ENCODE measurements at places on chromosomes 3 and 15.
A peak's percentile ranks its signal among the peaks of the same experiment; 100 is the strongest.

DNA sequence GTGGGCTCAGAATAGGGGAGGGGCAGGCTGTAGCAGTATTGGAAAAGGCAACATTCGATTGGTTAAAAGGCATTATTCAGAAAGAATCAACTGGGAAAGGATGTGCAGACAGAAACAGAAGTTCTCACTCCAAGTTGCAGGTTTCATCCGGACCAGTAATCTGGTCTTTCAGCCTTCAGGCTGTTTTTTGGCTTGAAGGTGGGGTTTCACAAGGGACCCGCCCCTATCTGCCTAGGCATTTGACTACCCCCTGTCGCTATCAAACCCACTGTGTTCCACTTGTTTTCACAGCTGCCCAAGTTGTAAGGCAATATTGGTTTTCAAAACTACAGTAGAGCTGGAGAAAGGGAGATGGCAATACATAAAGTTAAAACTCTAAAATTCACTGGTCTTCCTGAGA lies 96.9 kb downstream of the VPS8 start:
- H3K36me3 ChIP-seq = no peaks in the 10 kb centered on the region
- no peaks in the 10 kb centered on the region for H3K27me3 ChIP-seq
- no peak overlapping the region for H3K4me3 ChIP-seq
- H3K4me1 ChIP-seq = no peaks in the 10 kb centered on the region
- H3K27ac ChIP-seq = no peak overlapping the region
- no peak for DNase-seq

GRCh38 chr3:55813268-55814097 lies 326.4 kb upstream of the WNT5A start:
- DNase-seq = no peak
- no peaks in the 10 kb centered on the region for H3K36me3 ChIP-seq
- no peak overlapping the region for H3K4me3 ChIP-seq
- H3K27ac ChIP-seq = no peak overlapping the region
- H3K4me1 ChIP-seq = no peaks in the 10 kb centered on the region

DNA sequence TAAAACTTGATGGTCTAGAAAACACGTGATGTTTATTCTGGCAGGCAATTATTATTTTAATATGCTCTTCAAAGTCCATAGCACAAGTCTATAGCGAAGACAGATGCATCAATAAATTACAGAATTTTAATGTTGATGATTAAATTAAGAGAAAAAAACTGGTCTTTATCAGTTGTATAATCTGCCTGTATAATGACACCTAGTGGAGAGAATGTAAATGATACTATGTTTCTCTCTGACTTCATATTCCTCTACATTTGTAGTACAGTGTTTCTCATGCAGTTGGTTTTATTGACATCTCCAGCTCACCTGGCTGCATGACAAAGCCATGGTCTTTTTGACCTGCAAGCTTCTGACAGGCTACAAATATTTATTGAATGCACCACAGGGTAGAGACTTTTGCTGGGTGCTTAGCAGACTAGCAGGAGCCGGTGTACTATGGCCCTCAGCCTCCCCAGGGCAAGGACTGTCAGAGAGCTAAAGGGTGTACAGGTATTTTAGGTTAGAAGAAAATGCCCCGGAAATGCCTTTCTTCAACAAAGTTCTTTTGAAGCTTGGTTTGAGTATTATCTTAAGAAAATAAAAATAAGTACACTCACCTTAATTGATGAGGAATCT lies 289.9 kb downstream of the GAP43 start:
- H3K4me1 ChIP-seq = no peaks in the 10 kb centered on the region
- no peak overlapping the region for H3K4me3 ChIP-seq
- no peaks in the 10 kb centered on the region for H3K27me3 ChIP-seq
- no peak overlapping the region for H3K27ac ChIP-seq
- no peaks in the 10 kb centered on the region for H3K36me3 ChIP-seq

GRCh38 chr15:48679952-48680351 lies 34.4 kb upstream of the FBN1 start:
- H3K4me3 ChIP-seq = no peak overlapping the region
- H3K4me1 ChIP-seq = no peaks in the 10 kb centered on the region
- H3K27ac ChIP-seq = no peak overlapping the region
- no peaks in the 10 kb centered on the region for H3K27me3 ChIP-seq
- no peak for DNase-seq

- no peaks in the 10 kb centered on the region for H3K4me1 ChIP-seq
- H3K27me3 ChIP-seq = no peaks in the 10 kb centered on the region
- no peak for DNase-seq
Observed at GRCh38 chr3:196189566-196190347, 21.4 kb downstream of the ZDHHC19 start.

- DNase-seq = no peak
- H3K4me3 ChIP-seq = no peak overlapping the region
- H3K36me3 ChIP-seq = no peaks in the 10 kb centered on the region
- H3K27ac ChIP-seq = no peak overlapping the region
- H3K27me3 ChIP-seq = no peaks in the 10 kb centered on the region
Observed at GRCh38 chr3:101646726-101647125, 30.2 kb downstream of the ZBTB11 start.

GRCh38 chr15:69486481-69487110 lies 34.0 kb downstream of the RPLP1 start:
- no peak overlapping the region for H3K27ac ChIP-seq
- no peak overlapping the region for H3K4me3 ChIP-seq
- H3K36me3 ChIP-seq = no peaks in the 10 kb centered on the region

- no peak overlapping the region for H3K4me3 ChIP-seq
- H3K36me3 ChIP-seq = no peaks in the 10 kb centered on the region
- H3K27me3 ChIP-seq = no peaks in the 10 kb centered on the region
- no peak for DNase-seq
Observed at GRCh38 chr15:74511583-74511982, 29.4 kb upstream of the ARID3B start.

GRCh38 chr3:101643861-101644613 lies 32.9 kb downstream of the ZBTB11 start:
- H3K27me3 ChIP-seq = no peaks in the 10 kb centered on the region
- no peaks in the 10 kb centered on the region for H3K4me1 ChIP-seq
- no peaks in the 10 kb centered on the region for H3K36me3 ChIP-seq
- no peak overlapping the region for H3K4me3 ChIP-seq

- H3K4me3 ChIP-seq = no peak overlapping the region
- H3K36me3 ChIP-seq = no peaks in the 10 kb centered on the region
- H3K27ac ChIP-seq = no peak overlapping the region
- no peaks in the 10 kb centered on the region for H3K4me1 ChIP-seq
- DNase-seq = no peak
Observed at GRCh38 chr15:58649175-58649574, 100.3 kb downstream of the ADAM10 start.

- no peak overlapping the region for H3K4me3 ChIP-seq
- peaks cover 23% of the 10 kb centered on the region for H3K4me1 ChIP-seq
- H3K27ac ChIP-seq = peak overlapping the region; percentile 88
- DNase-seq = peak; percentile 93
- no peaks in the 10 kb centered on the region for H3K27me3 ChIP-seq
Observed at GRCh38 chr3:9864200-9864927, 15.7 kb downstream of the CIDEC start.

DNA sequence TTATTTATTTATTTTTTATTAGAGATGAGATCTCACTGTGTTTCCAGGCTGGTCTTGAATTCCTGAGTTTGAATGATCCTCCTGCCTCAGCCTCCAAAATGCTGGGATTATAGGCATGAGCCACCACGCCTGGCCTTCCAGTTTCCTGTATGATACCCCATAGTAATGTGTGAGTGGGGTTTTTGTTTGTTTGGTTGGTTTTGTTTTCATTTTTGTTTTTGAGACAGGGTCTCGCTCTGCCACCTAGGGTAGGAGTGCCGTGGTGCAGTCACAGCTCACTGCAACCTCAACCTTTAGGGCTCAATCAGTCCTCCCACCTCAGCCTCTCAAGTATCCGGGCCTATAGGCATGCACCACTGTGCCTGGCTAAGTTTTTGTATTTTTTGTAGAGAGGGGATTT lies 30.9 kb downstream of the GOLM2 start:
- H3K4me3 ChIP-seq = no peak overlapping the region
- no peaks in the 10 kb centered on the region for H3K4me1 ChIP-seq
- H3K27ac ChIP-seq = no peak overlapping the region
- no peaks in the 10 kb centered on the region for H3K36me3 ChIP-seq

- DNase-seq = no peak
- no peaks in the 10 kb centered on the region for H3K36me3 ChIP-seq
- H3K4me1 ChIP-seq = no peaks in the 10 kb centered on the region
- H3K27ac ChIP-seq = no peak overlapping the region
- no peaks in the 10 kb centered on the region for H3K27me3 ChIP-seq
Observed at GRCh38 chr3:97882975-97883598, 61.3 kb downstream of the CRYBG3 start.

DNA sequence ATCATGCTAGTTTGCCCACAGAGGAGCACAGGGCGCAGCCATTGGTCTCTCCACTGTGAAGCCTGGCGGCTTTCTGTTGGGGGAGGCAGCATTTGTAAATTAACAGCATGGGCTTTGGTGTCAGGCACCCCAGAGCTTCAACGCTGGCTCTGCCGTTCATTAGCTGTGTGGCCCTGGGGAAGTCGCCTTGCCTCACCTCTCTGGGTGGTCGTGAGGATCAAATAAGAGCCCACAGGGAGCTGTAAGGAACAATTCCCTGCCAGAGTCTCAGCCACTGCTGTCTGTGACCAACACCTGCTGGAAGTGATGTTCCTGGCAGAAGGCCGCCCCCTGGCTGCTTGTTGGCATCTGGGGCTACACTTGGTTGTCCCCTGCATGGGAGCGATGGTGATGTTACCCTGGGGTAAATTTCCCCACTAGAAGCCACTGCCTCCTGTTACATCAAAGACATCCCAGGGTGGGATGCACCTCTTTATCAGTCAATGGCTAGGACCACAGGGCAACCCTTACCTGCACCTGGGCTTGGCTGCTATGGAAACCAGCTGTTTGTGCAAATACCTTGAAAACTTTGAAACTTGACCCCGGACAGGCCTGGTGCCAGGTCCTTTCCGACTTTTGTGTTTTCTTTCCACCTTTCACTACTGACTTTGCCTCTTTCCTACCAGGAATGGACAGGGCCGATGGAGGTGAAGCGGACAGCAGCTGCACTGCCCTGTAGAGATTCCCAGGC lies 36.9 kb downstream of the DNASE1L3 start:
- peak; percentile 58 for DNase-seq
- H3K4me3 ChIP-seq = no peak overlapping the region
- peaks cover 15% of the 10 kb centered on the region for H3K4me1 ChIP-seq
- no peaks in the 10 kb centered on the region for H3K36me3 ChIP-seq
- H3K27me3 ChIP-seq = no peaks in the 10 kb centered on the region

- no peaks in the 10 kb centered on the region for H3K27me3 ChIP-seq
- H3K27ac ChIP-seq = no peak overlapping the region
- H3K4me1 ChIP-seq = no peaks in the 10 kb centered on the region
- H3K36me3 ChIP-seq = no peaks in the 10 kb centered on the region
- no peak for DNase-seq
- no peak overlapping the region for H3K4me3 ChIP-seq
Observed at GRCh38 chr3:79255702-79256101, 512.1 kb downstream of the ROBO1 start.

GRCh38 chr3:149004622-149005021 lies 13.3 kb downstream of the GYG1 start:
- peak overlapping the region; percentile 51 for H3K27ac ChIP-seq
- no peaks in the 10 kb centered on the region for H3K4me1 ChIP-seq
- H3K36me3 ChIP-seq = no peaks in the 10 kb centered on the region
- H3K27me3 ChIP-seq = no peaks in the 10 kb centered on the region
- DNase-seq = no peak

GRCh38 chr3:127207727-127208482 lies 15.0 kb downstream of the PRR23E start:
- H3K4me3 ChIP-seq = no peak overlapping the region
- no peak overlapping the region for H3K27ac ChIP-seq
- no peak for DNase-seq
- H3K36me3 ChIP-seq = no peaks in the 10 kb centered on the region
- H3K27me3 ChIP-seq = no peaks in the 10 kb centered on the region

DNA sequence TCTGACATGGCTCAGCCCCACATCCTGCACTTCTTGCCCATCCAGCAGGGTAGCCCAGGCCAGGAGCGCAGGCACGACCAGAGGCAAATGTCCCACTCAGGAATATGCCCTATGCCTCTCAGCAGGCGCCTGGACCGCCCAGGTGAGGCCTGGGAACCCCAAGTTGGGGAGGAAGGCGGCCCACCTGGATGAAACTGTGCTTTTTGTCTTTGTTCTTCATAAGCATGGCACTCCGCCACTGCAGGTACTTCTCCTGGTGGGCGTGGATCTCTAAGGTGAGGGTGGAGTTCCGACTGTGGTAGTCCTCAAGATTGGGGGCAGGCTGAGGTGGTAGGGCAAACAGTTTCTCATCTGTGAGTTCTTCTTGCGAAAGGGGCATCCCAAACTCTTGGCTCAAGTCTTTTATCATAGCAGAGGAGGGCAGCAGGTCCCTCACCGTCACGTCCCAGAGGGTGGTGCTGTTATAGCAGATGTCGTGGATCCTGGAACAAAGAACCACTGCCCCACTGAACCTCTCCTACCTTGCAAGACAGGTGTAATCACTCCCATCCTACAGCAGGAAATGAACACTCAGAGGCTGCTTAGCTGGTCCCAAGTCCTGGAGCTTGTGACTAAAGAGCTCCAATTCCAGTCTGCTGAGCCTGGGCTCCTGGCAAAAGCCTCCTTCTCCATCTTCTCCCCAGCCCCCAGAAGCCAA lies 53.2 kb downstream of the ACAD9 start:
- no peaks in the 10 kb centered on the region for H3K36me3 ChIP-seq
- no peak overlapping the region for H3K4me3 ChIP-seq
- no peaks in the 10 kb centered on the region for H3K27me3 ChIP-seq
- no peaks in the 10 kb centered on the region for H3K4me1 ChIP-seq
- H3K27ac ChIP-seq = no peak overlapping the region
- no peak for DNase-seq

GRCh38 chr15:33098094-33099058 lies 96.1 kb downstream of the FMN1 start:
- no peak for DNase-seq
- no peaks in the 10 kb centered on the region for H3K36me3 ChIP-seq
- H3K27ac ChIP-seq = no peak overlapping the region
- no peaks in the 10 kb centered on the region for H3K4me1 ChIP-seq
- H3K27me3 ChIP-seq = no peaks in the 10 kb centered on the region

GRCh38 chr3:137180220-137180619 lies 222.4 kb downstream of the IL20RB start:
- no peaks in the 10 kb centered on the region for H3K36me3 ChIP-seq
- no peak overlapping the region for H3K27ac ChIP-seq
- H3K4me1 ChIP-seq = no peaks in the 10 kb centered on the region
- DNase-seq = no peak

- no peak for DNase-seq
- H3K4me1 ChIP-seq = no peaks in the 10 kb centered on the region
- H3K27ac ChIP-seq = no peak overlapping the region
- H3K27me3 ChIP-seq = no peaks in the 10 kb centered on the region
- H3K4me3 ChIP-seq = no peak overlapping the region
- no peaks in the 10 kb centered on the region for H3K36me3 ChIP-seq
Observed at GRCh38 chr3:188037965-188038581, 115.9 kb upstream of the LPP start.
